ENCODE measurements at places on chromosomes 11 and 22. TPM values are rescaled to one million over a fixed set of nuclear protein-coding genes. Genes with fewer than 3 reads are reported as not detected.

DNA sequence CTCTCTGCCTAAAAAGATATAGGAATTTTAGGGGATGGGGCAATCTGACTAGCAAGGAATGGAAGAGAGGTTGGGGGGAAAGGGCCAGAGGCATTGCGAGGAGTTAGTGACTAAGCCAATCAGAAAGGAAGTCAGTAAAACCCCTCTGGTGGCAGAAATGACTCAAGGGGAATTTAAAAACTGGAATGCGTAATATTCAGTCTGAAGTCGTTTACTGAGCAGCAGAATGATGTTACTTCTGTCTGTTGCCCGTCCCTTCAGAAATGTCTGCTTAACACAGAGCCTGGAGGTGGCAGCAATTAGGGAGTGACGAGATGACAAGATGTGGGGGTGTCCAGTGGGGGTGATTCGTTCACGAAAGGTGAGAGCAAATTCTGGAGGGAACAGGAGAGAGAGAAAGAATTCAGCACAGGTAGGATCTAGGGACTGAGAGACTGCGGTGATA lies 107.7 kb upstream of the CLMP start:
- no peaks in the 10 kb centered on the region for H3K36me3 ChIP-seq
- H3K4me1 ChIP-seq: peaks cover 16% of the 10 kb centered on the region
- peaks cover 20% of the 10 kb centered on the region for H3K27me3 ChIP-seq
- H3K27ac ChIP-seq: no peak overlapping the region
- H3K4me3 ChIP-seq: no peak overlapping the region

GRCh38 chr11:80388130-80388529 lies 947.3 kb upstream of the TENM4 start:
- H3K4me3 ChIP-seq: no peak overlapping the region
- no peaks in the 10 kb centered on the region for H3K36me3 ChIP-seq
- no peaks in the 10 kb centered on the region for H3K27me3 ChIP-seq
- DNase-seq: no peak

DNA sequence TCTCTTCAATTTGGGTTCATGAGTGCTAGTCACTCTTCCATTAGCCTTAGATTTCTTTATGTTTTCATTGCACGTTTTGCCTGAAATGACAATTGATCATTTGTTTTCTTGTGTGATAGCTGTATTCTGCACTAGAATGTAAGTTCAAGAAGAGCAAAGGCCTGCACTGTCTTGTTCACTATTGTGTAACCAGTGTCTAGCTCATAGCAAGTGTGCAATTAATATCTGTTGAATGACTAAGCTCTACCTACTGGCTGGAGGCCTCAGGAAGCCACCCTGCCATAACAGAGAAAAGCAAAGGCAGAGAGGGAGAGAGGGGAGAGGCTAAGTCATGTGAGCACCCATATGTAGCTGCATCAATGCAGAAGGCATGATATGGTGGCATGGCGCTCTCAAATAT lies 292.8 kb upstream of the SYN3 start:
- DNase-seq: no peak
- no peaks in the 10 kb centered on the region for H3K4me1 ChIP-seq
- H3K36me3 ChIP-seq: no peaks in the 10 kb centered on the region
- H3K4me3 ChIP-seq: no peak overlapping the region
- H3K27me3 ChIP-seq: no peaks in the 10 kb centered on the region

DNA sequence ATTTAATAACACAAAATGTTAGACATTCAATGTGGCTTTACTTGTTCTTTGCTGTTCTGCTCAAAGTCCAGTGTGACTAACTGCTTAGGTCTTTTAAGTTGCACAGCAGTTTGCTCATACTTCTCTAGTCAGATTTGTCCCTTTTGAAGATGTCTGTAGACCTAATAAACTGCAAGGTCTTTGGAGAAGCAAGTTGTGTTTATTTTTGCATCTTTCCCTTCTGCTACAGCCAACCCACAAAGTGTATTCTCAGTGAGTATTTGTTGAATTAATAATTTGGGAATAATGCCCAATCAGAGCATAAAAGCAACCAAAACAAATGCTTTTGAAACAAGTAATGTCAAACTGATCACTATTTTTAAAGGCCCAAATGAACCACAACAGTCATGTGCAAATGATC lies 312.5 kb downstream of the CADM1 start:
- H3K36me3 ChIP-seq: no peaks in the 10 kb centered on the region
- H3K4me1 ChIP-seq: no peaks in the 10 kb centered on the region
- no peak for DNase-seq

DNA sequence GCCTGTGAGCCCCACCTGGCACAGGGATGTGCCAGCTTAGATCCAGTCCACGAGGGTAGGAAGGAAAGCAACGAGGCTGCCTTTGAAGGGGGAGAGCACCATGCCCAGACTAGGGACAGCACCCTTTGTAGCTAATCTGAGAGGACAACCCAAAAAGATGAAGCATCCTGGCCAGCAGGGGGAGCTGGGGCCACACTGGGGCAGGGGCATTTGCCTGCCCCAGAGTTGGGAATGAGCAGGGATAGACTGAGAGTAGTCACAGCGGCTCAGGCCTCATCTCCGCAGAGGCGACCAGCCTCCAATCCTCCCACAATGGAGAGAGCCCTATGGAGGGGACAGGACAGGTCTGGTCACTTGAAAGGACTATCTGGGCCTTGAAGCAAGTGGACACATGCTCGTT lies 16.4 kb downstream of the LMO1 start:
- H3K36me3 ChIP-seq: no peaks in the 10 kb centered on the region
- DNase-seq: no peak
- H3K4me1 ChIP-seq: no peaks in the 10 kb centered on the region
- H3K27ac ChIP-seq: no peak overlapping the region
- H3K4me3 ChIP-seq: no peak overlapping the region

IL17REL gene
- total RNA-seq: not detected

DNA sequence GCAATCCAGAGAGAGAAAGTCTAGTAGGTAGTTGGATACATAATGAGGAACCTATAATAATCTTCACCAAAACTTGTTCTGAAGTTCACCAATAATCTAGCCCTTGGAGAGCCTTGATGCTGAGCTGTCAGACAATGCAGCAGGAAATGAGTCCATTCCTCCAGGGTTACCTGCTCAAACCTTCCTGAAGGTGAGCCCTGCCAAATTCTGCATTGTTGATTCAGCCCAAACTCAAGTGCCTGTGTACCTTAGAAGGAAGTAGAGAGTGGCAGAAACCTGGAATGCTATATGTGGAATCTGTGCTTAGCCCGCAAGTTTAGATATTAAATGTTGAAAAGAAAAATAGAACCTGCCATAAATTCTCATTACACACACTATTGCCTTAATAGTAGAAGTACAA lies 77.4 kb upstream of the SPON1 start:
- no peak for DNase-seq
- H3K36me3 ChIP-seq: no peaks in the 10 kb centered on the region
- H3K4me3 ChIP-seq: no peak overlapping the region

KCNK4 gene
- 0.71 TPM for total RNA-seq

DNA sequence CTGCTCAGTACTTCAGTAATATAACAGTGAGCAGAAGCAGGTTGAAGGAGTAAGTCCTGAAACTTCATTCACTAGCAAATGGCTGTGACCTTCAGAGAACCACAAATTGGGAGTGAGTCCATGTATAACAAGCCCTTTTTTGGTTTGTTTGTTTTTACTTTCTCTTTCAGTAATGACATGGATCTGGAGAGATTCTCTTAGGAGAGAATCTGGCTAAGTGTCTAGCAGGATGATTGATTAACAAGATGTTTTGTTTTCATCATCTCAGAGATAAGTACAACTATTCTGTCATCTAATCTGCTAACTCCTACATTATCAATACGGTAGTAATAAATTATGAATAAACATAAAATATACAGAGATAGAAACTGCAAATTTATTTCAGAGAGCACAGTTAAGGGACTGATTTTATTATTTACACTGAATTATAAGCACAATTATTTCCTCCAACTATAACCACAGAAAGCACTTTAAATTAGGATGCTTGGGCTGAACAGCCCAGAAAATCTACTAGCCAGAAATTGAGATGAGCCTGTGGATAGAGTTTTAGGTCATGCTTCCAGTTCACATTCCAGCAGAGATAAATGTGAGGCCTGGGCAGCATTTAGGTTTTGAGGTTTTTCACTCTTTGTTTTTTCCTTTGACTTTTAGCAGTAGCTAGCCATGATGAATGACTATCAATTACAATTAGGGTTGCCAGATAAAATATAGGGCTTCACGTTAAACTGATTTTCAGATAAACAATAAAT lies 429.3 kb upstream of the FAT3 start:
- no peaks in the 10 kb centered on the region for H3K27me3 ChIP-seq

DNA sequence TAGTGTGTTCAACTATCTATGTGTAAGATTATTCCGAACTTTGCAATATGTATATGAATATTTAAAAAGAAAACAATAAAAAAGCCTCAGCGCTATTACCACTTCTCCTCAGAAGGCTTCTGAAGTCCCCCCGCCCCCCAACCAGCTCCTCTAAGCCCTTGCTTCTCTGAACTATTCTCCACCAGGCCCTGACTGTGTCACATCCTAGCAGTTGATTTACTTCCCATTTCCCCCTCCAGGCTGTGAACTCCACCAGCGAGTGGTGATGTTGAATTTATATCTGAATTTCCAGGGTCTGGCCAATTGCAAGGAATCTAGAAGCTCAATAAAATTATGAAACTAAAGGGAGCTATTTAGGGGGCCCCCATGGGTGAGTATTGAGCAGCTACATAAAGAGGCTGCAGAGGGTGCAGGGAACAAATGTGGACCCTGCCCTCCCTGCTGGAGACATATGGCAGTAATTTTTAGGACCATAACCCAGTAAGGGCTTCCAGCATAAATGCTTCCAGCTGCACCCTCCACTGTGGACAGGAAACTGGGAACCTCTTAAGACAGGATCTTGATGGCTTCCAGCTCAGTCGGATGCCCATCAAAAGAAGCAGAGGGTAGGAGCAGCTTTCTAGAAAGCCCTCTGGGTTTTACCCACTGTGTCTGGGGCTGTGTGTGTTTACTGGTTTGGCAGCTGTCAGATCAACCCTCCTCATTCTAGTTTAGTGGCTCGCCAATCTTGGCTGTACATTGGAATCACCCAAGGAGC lies 81.4 kb downstream of the TIMP3 start:
- H3K36me3 ChIP-seq: no peaks in the 10 kb centered on the region
- no peaks in the 10 kb centered on the region for H3K27me3 ChIP-seq
- no peak overlapping the region for H3K4me3 ChIP-seq
- peaks cover 7% of the 10 kb centered on the region for H3K4me1 ChIP-seq
- no peak overlapping the region for H3K27ac ChIP-seq

MMP8 gene
- total RNA-seq: not detected

- no peak overlapping the region for H3K4me3 ChIP-seq
- no peaks in the 10 kb centered on the region for H3K27me3 ChIP-seq
- no peak for DNase-seq
Measured at GRCh38 chr22:23926561-23926960, 32.4 kb downstream of the MIF start.

NOX4 gene
- 10.5 TPM for total RNA-seq

DNA sequence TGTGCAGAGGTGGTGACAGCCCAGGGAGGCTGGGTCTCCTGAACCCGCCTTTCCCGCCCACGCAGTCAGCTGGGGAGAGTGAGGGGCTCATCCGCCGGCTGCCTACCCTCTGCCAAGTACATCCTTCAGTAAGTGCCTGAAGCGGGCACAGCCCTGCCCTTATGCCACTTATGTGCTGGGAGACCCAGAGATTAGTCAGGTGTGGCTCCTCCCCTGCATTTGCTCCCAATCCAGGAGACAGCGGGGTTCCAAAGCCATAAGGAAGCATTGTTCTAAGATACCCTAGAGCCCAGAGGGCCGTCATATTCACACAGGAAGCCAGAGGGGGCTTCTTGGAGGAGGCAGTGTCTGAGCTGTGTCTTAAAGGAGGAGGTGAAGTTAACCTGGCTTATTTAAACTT lies 5.8 kb upstream of the PPP6R3 start:
- DNase-seq: no peak
- no peak overlapping the region for H3K4me3 ChIP-seq
- H3K4me1 ChIP-seq: peaks cover 5% of the 10 kb centered on the region
- no peaks in the 10 kb centered on the region for H3K27me3 ChIP-seq
- H3K36me3 ChIP-seq: no peaks in the 10 kb centered on the region

GRCh38 chr11:57303280-57303989 lies 21.3 kb downstream of the TNKS1BP1 start:
- no peaks in the 10 kb centered on the region for H3K27me3 ChIP-seq
- no peak overlapping the region for H3K4me3 ChIP-seq
- peaks cover 11% of the 10 kb centered on the region for H3K4me1 ChIP-seq

GRCh38 chr22:19962909-19963806 lies 21.5 kb upstream of the TXNRD2 start:
- no peak for DNase-seq
- no peaks in the 10 kb centered on the region for H3K4me1 ChIP-seq
- no peak overlapping the region for H3K27ac ChIP-seq
- no peaks in the 10 kb centered on the region for H3K27me3 ChIP-seq

DNA sequence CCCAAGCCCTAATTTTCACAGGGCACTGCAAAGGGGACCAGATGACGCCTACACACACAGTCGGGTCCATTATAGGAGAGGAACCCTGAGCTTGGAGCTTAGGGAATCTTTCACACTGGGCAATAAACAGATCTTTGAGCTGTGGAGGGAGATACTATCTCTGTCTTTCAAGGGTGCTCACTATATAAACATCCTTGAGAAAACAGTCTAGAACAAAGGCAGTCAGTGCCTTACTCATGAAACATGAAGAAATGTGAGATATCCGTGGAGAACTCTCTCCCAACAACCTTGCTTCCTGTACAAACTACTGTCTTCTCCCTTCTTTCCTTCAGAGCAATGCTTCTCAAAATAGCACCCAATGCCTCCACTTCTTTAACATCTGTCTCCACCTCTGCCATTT lies 109.0 kb upstream of the APOA1 start:
- H3K4me1 ChIP-seq: no peaks in the 10 kb centered on the region
- no peaks in the 10 kb centered on the region for H3K36me3 ChIP-seq
- DNase-seq: no peak
- H3K27ac ChIP-seq: no peak overlapping the region
- H3K27me3 ChIP-seq: no peaks in the 10 kb centered on the region

- H3K4me1 ChIP-seq: peaks cover 45% of the 10 kb centered on the region
- peak overlapping the region; percentile 93 for H3K4me3 ChIP-seq
- no peaks in the 10 kb centered on the region for H3K27me3 ChIP-seq
- peak overlapping the region; percentile 97 for H3K27ac ChIP-seq
Measured at GRCh38 chr11:46118702-46119351, 2.4 kb downstream of the PHF21A start.

GRCh38 chr11:116229236-116229970 lies 543.4 kb downstream of the BUD13 start:
- no peak for DNase-seq
- no peaks in the 10 kb centered on the region for H3K36me3 ChIP-seq
- peaks cover 15% of the 10 kb centered on the region for H3K4me1 ChIP-seq
- no peak overlapping the region for H3K4me3 ChIP-seq

DNA sequence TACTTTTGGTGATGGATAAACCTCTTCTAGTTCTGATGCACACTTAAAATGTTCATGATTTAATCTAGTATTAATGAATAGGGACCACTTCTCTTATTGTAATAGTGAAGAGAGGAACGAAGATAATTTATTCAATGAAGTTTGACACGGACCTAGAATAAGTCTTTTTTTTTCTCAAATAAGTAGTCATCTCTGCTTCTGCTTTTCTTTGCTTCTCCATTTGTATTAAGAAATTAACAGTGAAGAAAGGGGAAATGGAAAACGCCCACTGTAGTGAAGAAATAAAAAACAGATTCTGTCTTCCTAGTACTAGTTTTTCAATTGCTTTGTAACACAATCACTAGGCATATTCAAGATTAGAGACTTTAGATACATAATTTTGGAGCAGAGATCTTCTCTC lies 73.0 kb downstream of the CD44 start:
- H3K36me3 ChIP-seq: peaks cover 41% of the 10 kb centered on the region
- DNase-seq: no peak
- H3K4me1 ChIP-seq: peaks cover 15% of the 10 kb centered on the region
- H3K27me3 ChIP-seq: no peaks in the 10 kb centered on the region

- no peak for DNase-seq
- H3K4me3 ChIP-seq: no peak overlapping the region
- no peaks in the 10 kb centered on the region for H3K4me1 ChIP-seq
- H3K27me3 ChIP-seq: no peaks in the 10 kb centered on the region
- no peak overlapping the region for H3K27ac ChIP-seq
Measured at GRCh38 chr11:58276151-58276550, 8.1 kb upstream of the OR10W1 start.

All from sigmoid colon (tissue), 7 donors.